ENCODE measurements at places on chromosomes 13 and 19.

- no peak for DNase-seq
Observed at GRCh38 chr19:6384381-6384780, 8.6 kb downstream of the GTF2F1 start.

GRCh38 chr19:791567-792305 is 5.5 kb upstream of the PTBP1 start:
- DNase-seq = no peak

DNA sequence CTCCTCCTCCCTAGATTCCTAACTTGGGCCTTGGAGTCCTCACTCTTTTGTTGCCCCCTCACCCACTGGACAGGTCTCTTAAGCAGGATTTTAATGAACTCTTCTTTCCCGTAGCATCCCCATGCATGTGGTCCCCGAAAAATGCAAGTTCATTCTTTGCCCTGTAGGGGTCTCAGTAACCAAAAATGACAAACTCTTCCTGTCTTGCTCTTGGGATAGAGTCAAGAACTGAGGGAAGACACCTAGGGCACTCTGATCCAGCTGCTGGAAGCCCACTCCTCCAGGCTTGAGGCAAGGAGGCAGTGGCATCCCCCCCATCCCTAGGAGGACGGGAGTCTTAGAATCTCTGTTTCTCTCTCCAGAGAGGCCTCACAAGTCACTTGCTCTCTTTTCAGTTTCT is 987.0 kb downstream of the DIAPH3 start:
- DNase-seq = no peak

DNA sequence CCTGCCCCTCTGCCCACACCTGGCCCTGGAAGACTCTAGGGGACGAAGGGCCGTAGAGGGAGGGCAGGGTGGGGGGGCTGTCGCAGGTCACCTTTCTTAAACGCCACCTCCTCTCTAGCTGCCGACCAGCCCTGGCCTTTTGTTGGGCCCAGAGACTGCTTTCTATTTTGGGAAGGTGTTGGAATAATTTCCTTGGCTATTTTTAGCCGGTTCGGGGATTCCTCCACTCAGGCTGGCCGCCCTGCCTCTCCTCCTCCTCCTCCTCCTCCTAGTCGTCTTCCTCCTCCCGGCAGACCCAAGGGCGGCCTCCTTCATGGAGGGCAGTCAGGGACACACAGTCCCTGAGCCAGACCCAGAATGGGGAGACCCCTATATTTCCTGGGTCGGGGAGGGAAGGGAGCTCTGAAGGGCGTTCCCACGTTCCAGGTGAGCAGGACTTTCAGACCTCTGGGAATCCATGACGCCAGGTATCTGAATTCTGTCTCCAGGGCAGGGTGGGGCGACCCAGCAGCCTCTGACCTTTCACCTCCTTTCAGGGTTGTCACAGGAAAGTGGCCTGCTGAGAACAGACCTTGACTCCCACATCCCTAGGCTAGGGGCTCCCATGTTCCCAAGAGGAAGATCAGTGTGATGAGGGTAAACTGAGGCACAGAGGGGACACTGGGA is 19.9 kb downstream of the GADD45B start:
- DNase-seq = no peak

GRCh38 chr19:20422216-20423205 is 143.1 kb downstream of the ZNF737 start:
- peak; percentile 7 for DNase-seq

DNA sequence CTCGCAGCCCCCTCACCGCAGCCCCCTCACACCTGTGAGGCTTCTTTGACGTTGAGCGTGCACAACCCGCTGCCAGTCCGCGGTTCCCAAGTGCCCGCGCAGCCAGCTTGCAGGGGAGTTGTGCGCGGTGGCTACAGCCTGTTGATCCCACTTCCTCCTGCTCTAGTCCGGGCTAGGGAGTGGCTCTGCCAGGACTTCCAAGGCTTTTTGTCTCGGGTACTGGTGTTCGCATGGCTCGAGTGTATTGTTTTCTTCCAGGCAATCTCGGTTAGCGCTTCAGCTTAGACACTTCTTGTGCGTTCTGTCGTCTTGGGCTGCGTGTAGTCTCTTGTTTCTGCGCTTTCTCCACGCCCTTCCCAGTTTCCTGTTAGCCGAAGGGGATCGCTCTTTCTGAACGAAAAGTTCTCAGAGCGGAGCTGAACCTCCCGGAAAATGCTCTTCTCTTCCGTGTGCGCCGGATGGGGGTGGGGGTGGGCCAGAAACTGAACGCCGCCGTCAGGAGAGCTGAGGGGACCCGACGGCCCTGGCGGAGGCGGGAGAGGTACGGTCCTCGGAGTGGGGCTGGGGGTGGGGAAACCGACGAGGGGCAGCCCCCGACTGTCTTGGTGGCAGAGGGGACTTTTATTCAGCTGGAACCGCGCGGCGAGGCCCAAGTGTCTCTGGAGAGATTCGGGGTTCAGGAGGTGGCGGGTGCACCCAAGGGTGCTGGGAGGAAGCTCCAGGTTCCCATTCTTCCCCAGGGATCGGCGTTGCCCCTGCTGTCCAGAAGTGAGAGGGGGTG is 697 bp upstream of the DGKH start:
- DNase-seq = peak; percentile 53

GRCh38 chr13:42478531-42479156 is 95.3 kb upstream of the TNFSF11 start:
- peak; percentile 7 for DNase-seq

- DNase-seq = no peak
Observed at GRCh38 chr13:110114316-110114715, 192.6 kb downstream of the COL4A1 start.

GRCh38 chr19:3292958-3293529 is 68.6 kb downstream of the CELF5 start:
- no peak for DNase-seq

- peak; percentile 63 for DNase-seq
Observed at GRCh38 chr19:48271531-48272151, 1.8 kb downstream of the ZNF114 start.

GRCh38 chr13:37534181-37534580 is 64.4 kb downstream of the POSTN start:
- DNase-seq = no peak

- peak; percentile 78 for DNase-seq
Observed at GRCh38 chr19:11125994-11126685, 29.4 kb downstream of the SPC24 start.

- no peak for DNase-seq
Observed at GRCh38 chr13:98285852-98286594, 109.0 kb upstream of the RNF113B start.

GRCh38 chr13:111152844-111153243 is 37.7 kb downstream of the ARHGEF7 start:
- no peak for DNase-seq

DNA sequence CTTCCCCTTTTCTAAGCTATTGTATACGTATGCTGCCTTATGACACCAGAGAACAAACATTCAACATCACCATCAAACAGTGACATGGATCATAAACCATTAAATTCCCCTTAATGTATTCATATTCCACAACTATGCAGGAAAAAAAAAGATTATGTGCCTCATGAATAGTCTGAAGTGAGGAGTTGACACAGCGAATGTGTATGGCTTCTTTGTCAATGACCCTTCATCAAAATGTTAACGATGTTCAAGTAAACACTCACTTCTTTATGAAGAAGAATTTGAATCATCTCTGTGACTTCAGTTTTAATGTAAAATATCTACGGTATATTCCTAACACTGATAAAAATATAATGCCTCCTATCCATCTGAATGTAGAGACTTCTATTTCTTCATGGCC is 44.6 kb downstream of the SMAD9 start:
- no peak for DNase-seq

GRCh38 chr13:33201659-33202058 is 83.9 kb downstream of the STARD13 start:
- DNase-seq = no peak

- DNase-seq = no peak
Observed at GRCh38 chr13:36950330-36950729, 30.3 kb upstream of the SMAD9 start.

DNA sequence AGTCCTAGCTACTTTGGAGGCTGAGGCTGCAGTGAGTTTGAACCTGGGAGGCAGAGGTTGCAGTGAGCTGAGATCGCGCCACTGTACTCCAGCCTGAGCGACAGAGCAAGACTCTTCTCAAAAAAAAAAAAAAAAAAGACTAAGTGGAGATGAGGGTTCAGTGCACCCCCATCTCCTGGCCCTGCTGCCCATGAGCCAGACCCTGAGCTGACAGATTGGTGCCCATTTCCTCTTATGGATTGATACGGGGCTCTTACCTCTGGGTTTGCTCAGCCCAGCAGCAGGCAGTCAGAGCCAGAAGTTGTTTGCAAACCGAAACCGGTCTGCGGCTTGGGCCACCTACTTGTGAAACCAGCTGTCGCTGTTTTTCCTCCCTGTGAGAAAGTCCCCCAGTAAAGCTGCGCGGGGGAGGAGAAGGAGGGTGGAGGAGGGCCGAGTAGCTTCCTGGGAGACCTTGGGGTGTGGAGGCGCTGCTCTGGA is 36.9 kb downstream of the ARRDC2 start:
- DNase-seq = no peak

DNA sequence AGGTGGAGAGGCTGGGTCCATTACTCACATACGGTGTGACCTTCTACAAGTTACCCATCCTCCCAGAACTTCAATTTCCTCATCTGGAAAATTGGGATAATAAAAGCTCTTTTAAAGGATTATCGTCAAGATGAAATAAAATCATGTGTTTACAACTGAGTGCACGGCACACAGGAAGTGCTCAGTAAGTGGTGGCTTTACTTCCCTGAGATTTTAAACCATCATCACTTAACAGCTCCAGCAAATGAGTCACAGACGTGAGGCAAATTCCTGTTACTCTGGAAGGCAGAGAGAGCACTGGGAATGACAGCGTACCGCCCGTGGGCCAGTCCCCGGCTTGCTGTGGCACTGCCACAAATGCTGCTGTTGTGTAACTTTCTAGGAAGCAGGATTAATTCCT is 64.1 kb downstream of the MRPL57 start:
- no peak for DNase-seq

DNA sequence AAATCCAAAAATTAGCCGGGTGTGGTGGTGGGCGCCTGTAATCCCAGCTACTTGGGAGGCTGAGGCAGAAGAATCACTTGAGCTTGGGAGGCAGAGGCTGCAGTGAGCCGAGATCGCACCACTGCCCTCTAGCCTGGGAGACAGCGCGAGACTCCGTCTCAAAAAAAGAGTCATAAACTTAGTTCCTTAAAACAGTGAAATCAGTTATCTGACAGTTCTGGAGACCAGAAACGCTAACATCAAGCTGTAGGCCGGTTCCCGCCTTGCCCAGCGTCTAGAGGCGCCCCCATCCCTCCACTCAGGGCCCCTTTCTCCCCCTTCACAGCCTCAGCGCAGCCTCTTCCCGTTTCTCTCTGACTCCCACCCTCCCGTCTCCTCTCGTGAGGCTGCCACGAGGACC is 11.9 kb downstream of the ADAT3 start:
- DNase-seq = no peak

- DNase-seq = peak; percentile 17
Observed at GRCh38 chr19:34096020-34096915, 76.0 kb upstream of the LSM14A start.

DNA sequence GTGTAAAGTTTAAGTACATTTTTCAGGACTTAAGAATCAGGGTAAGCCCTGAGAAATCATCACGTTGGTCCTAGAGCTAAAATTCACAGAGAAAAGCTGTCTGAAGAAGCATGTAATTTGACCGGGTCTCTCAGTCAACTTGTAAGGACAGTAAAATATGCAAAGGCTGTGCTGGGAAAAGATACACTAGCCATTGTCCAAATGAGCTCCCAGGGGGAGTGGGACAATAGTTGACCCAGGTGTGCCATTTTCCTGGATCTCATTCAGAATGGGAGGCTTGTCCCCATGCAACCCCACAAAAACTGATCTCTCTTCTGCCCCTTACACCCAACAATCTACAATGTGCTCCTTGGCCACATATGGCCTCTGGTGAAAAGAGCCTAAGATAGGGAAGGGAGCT is 437.9 kb downstream of the KLF12 start:
- DNase-seq = no peak

DNA sequence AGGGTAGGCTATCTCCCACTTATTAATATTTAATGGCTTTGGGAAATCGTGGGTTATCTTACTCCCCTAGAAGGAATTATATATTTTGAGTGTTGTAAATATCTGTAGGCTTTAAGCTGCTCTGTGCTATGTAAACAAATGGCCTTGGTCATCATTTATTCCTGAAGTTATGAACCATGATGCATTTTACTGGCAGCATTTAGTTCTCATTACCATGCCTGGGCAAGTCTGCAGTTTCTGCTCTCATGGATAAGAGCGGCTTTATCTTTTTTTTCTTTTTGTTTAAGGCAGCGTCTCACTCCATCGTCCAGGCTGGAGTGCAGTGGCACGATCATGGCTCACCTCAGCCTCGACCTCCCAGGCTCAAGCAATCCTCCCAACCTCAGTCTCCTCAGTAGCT is 156.1 kb downstream of the IRS2 start:
- DNase-seq = no peak

- DNase-seq = peak; percentile 40
Observed at GRCh38 chr19:54473071-54473891, at the start of gene CDC42EP5. TSS of gene CDC42EP5 (minus strand) at chr19:54473296. CDS start at chr19:54465547, 7,749 bp downstream.

- DNase-seq = no peak
Observed at GRCh38 chr13:43880214-43880855, 631 bp downstream of the LACC1 start.

- DNase-seq = no peak
Observed at GRCh38 chr13:78764665-78765064, 105.7 kb upstream of the OBI1 start.

- DNase-seq = no peak
Observed at GRCh38 chr19:1210227-1210538, 4.6 kb downstream of the STK11 start.

GRCh38 chr13:23547000-23547590 is 23.1 kb upstream of the TNFRSF19 start:
- peak; percentile 27 for DNase-seq

GRCh38 chr13:33480561-33480960 is 195.0 kb upstream of the STARD13 start:
- DNase-seq = no peak

DNA sequence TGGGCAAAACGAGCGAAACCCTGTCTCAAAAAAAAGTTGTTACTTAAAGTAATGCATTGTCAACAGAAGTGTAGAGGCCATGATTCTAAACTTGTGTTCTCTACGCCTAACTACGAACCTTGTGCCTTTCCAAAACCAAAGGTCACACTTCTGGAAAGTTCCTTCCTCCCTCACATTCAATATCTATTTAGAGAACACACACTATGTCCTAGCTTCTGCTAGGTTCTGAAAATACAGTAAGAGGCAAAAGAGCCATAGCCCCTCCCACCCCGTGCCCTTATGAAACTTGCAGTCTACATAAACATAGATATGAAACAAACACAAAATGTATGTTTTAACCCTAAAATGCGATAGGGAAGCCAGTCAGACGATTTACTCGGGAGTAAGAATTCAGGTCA is 36.4 kb downstream of the RNF6 start:
- DNase-seq = no peak

GRCh38 chr13:59157181-59157580 is 1006.5 kb downstream of the DIAPH3 start:
- no peak for DNase-seq

- no peak for DNase-seq
Observed at GRCh38 chr13:113963376-113963775, 10.5 kb downstream of the C13orf46 start.

Data from endothelial cell (in vitro differentiated cells).